ENCODE measurements at places on chromosomes 16 and 17.
A peak's percentile ranks its signal among the peaks of the same experiment; 100 is the strongest.

- no peak for DNase-seq
Observed at GRCh38 chr16:8874388-8874787, 5.6 kb upstream of the CARHSP1 start.

GRCh38 chr17:10513299-10514067, 4.9 kb downstream of the MYH1 start:
- DNase-seq, result no peak

GRCh38 chr17:39178536-39178935, 12.6 kb upstream of the ARL5C start:
- peak; percentile 74 for DNase-seq

DNA sequence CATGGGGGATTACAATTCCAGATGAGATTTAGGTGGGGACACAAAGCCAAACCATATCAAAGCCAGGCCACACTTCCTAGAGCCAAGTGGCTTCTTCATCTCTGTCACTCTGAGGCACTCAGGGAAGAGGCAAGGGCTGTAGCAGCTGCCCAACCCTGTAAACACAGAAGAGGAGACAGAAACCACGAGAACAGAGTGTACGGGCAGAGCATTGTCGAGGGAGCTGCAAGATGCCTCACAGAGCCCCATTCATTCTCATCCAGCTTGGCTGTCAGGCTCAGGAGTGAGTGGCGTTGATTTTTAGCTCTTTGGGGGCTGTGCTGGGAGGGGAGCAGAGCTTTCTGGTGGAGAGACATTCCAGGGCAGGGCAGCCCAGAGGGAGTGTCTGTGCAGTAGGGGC, 117.2 kb upstream of the SALL1 start:
- no peak for DNase-seq

All from NB4 (cell line).